ENCODE measurements at places on chromosomes 1 and 21.

- DNase-seq, result no peak
Measured at GRCh38 chr1:12405325-12406210, 175.7 kb downstream of the VPS13D start.

- DNase-seq, result no peak
Measured at GRCh38 chr1:228020686-228021354, 14.0 kb downstream of the WNT3A start.

DNA sequence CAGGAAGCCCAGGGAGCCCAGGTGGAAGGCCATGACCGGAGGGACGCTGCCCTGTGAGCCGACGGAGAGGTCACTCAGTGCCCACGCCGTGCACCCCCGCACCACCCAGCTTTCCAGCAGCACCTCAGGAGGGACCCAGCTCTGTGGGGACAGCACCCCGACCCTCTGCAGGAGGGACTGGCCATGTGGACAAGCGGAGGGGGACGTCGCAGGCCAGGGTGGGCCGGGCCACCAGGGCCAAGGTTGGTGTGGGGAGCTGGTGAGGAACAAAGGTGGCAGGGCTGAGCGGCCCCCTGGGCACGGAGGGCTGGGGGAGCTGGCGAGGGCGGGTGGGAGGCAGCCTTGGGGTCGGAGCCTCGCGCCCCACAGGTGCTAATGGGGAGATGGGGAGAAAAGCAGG is 22.8 kb downstream of the NADK start:
- DNase-seq, result no peak

- peak; percentile 13 for DNase-seq
Measured at GRCh38 chr1:164673584-164674214, 114.7 kb downstream of the PBX1 start.

DNA sequence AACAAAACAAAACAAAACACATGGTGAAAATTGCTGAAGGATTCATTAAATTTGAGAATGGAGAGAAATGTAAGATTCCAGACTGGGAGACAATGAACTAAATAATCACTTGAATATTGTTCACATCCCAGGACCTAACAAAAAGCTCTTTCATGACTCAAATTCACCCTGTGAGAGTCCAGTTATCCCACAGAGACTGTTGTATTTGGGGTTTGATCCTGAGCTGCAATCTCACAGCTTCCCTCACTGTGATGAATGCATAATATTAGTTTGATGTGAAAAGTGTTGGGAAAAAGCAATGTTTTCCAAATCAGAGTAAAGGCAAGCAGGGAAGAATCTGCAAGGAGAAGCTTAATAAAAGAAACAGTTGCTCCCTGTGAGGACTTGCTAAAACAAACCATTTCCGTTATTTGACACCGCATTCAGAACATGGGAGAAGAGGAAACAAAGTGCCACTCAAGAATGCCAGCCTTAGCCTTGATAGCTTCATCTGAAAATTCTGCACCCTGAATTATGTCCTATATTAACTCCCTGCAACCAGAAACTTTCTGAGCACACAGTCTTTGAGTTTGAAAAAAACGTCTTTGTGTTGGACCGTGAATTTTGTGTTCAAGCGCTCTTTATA is 208.8 kb downstream of the DAB1 start:
- no peak for DNase-seq

DNA sequence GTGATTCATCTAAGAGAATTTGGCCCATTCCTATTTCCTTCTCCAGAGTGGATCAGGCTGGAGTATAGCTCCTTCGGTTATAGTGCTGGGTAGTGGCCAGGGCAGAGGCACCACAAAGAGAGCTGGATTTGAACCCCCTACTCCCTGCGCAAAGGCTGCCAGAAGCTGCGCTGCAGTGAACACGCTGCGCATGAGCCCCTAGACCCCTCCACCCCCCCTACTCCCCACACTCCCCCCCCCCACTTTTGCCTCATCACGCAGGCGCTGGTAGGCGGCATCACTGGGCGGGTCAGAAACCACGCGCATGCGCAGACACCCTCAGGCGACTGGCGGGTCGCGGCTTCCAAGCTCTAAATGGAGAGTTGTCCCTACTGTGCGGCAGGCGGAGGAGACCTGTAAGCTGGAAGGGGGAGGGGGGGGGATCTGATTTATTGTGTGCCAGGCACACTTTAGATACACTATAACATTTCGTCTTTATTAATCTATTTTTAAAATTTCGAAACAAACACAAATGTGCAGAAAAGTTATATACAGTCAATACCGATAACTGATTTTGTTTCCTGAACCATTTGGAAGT is 38.7 kb upstream of the HMGN1 start:
- DNase-seq, result peak; percentile 97

DNA sequence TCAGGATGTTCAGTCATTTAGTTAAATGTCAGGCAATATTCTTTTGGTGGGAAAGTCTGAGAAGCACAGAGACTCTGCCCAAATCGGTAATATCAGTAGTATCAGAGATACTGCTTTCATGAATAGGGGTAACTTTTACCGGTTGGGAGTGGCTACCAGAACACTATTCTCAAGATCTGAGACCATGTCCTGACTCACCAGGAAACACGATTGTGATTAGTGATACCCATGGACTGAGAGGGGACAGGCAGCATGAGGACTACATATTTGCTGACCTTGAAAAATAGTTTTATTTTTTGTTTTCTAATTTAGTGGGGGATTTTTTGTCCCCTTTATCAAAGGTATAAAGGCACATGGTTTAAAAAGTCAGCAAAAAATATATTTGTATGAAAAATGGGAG is 76.0 kb upstream of the NEK2 start:
- DNase-seq, result no peak

GRCh38 chr1:178768423-178768822 is 43.4 kb downstream of the RALGPS2 start:
- no peak for DNase-seq

- no peak for DNase-seq
Measured at GRCh38 chr1:79895573-79895972, 889.0 kb upstream of the ADGRL4 start.

- no peak for DNase-seq
Measured at GRCh38 chr1:151391079-151391563, 8.3 kb upstream of the PSMB4 start.

Measured in neural crest cell (in vitro differentiated cells).